ENCODE measurements at places on chromosomes 3 and 15.

DNA sequence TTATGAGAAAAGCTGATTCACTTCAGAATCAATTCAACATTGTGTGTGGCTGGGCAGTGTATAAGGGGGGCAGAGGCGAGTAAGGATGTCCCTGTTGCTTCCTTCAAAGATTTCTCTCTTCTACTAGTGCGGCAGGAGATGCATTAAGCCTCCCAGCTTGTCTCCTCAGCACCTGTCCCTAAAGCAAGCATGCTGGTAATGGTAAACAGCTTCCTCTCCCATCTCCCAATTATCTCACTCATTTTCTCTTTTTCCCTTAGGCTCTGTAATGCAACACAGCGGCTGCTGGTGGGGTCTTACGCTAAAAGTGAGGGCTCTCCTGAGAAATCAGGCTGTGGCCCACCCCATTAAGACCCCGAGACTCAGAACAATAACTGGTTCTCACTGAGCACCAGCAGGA, 306.4 kb upstream of the ROPN1 start:
- no peaks in the 10 kb centered on the region for H3K27me3 ChIP-seq
- H3K4me1 ChIP-seq, result no peaks in the 10 kb centered on the region
- DNase-seq, result no peak
- no peak overlapping the region for H3K27ac ChIP-seq
- no peaks in the 10 kb centered on the region for H3K36me3 ChIP-seq
- H3K4me3 ChIP-seq, result no peak overlapping the region

DNA sequence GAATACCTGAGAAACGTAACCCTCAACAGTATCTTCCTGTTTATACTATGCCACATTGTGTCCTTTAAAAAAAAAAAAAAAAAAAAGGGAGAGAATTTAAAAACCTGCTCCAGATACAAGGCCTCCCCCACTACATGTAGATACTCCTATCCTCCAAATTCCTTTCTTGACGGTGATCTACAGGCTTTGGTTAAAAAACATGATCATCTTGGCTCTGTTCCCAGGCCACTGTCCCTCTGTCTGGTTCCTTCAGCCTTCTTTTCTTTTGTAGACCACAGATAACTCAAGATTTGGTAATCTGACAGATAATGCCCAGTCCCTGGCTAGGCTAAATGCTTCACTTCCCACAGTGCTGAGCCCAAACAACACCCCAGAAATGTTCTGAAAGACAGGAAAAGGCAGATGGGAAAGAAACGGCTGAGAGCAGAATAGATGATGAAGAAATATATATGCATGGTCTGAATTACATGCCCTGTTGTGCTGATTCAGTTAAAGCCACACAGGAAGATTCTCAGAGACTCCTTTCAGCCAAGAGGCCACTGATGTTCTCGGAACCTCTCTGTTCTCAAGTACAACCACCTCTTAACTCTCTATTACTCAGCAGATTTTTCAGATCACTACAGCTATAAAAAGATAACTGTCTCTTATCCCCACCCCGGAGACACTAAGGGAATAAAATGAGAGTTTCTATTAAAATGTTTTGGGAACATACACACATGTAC, 48.3 kb downstream of the NPTN start:
- no peak for DNase-seq
- H3K4me1 ChIP-seq, result no peaks in the 10 kb centered on the region
- H3K27me3 ChIP-seq, result no peaks in the 10 kb centered on the region
- H3K27ac ChIP-seq, result no peak overlapping the region

DNA sequence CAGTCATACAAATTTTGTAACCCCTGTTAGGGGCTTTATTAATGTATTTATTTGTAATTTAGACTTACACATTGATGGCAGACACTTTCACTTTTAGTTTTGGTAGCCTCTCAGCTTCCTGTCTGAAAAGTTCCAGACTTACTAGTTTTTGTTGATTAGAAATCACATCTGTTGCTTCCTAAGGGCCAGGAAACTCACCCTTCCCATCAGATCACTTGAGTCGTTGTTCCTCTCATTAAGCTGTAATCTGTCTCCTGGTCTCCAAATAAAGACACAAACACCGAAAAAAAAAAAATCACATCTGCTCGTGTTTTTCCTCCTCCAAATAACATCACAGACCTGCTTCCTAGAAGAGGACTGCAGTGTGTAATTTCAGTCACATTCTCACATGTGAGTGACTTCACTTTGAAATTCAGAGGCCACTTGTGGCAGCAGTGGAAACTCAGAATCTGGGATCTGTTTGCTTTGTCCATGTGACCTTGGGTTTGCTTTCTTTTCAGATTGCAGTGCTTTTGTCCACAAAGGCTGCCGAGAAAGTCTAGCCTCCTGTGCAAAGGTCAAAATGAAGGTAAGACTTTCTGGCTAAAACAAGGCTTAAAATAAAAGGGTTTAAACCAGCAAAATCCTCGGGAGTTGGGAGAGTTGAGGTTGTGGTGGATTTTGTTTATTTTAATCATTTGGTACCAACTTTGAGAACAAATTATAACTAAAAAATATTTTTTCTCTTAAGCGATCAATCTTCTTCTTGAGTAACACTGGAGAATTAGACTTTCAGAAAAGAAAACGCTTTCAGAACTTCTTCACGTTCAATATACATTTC, 87.0 kb downstream of the KLHL25 start:
- H3K27me3 ChIP-seq, result no peaks in the 10 kb centered on the region
- peak overlapping the region; percentile 99 for H3K27ac ChIP-seq
- H3K4me3 ChIP-seq, result peak overlapping the region; percentile 87
- peaks cover 68% of the 10 kb centered on the region for H3K36me3 ChIP-seq
- peaks cover 84% of the 10 kb centered on the region for H3K4me1 ChIP-seq

DNA sequence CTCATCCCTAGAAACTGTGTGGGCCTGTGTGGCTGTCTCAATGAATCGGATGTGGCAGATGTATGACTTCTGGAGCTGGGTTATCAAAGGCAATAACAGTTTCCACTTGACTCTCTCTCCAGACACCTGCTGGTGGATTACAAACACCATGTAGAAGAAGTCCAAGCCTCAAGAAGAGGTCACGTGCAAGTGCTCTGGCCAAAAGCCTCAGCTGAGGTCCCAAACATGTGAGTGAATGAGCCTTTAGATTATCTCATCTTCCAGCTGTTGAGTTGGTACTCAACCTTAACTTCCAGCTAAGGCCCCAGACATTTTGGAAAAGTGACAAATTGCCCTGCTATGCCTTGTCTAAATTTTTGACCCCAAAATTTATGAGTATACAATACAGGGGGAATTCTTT, 42.7 kb upstream of the IL12A start:
- no peaks in the 10 kb centered on the region for H3K36me3 ChIP-seq
- DNase-seq, result no peak
- no peak overlapping the region for H3K27ac ChIP-seq
- H3K27me3 ChIP-seq, result peaks cover 20% of the 10 kb centered on the region
- no peaks in the 10 kb centered on the region for H3K4me1 ChIP-seq
- H3K4me3 ChIP-seq, result no peak overlapping the region

DNA sequence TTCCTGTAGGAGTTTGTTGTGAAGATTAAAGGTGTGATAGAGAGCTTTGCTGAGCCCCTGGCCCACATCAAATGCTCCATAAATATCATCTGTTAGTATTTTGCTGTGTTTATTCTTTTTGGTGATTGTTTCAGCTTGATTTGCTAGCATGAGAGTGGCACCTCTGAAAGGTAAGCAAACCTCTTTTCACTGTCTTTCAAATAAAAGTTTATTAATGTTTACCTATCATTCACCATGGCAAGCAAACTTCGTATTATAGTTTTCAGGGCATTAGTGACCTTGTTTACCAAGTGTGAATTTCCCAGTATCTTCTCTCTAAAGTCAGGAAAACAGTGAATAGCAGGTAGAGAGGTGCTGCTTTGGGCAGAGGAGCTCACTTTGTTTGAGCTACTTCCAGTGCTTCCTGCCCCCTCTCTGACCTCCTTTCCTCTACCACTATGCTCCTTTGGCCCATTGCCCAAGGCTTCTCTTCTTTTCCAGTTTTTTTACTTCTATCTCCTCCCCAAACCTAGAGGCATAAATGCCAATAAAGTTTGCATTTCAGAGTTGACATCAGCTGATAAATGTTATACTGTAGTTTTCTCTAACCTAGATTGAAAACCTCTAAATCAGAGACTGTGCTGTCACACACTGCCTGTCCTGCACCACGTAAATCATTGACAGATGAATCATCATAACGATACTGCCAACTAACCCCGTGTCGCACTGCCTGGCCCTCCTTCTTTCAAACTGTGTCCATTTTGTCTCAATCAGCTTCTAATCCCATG, 569.0 kb downstream of the TUSC7 start:
- H3K4me1 ChIP-seq, result no peaks in the 10 kb centered on the region
- no peak for DNase-seq
- no peak overlapping the region for H3K4me3 ChIP-seq
- H3K27me3 ChIP-seq, result no peaks in the 10 kb centered on the region
- H3K36me3 ChIP-seq, result no peaks in the 10 kb centered on the region
- no peak overlapping the region for H3K27ac ChIP-seq

DNA sequence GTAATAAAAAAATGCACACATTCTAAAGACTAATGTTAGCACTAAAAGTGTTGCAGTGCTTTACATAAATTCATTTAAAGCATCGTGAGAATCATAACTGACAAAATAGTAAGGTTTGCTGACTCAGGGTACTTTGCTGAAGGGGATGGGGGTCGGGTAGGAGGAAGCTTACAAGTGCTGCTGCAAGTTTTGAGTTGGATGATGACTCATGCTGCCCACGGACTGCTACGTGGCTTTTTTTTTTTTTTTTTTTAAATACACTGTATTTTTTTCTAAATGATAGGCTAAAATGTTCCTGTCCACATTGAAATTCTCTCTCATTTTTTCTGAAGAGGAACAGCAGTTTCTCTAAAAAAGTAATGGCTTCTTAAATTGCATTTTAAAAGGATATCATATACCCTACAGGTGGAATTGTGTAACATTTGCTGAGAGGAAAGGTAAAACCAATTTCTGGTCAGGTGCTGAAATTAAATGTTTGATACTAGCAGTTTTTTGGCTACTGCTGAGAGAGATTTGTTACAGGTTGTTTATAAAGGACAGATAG, 2.2 kb downstream of the MAPK6 start:
- H3K27ac ChIP-seq, result peak overlapping the region; percentile 64
- H3K36me3 ChIP-seq, result no peaks in the 10 kb centered on the region
- peaks cover 36% of the 10 kb centered on the region for H3K4me1 ChIP-seq
- DNase-seq, result peak; percentile 26
- H3K27me3 ChIP-seq, result no peaks in the 10 kb centered on the region
- H3K4me3 ChIP-seq, result peak overlapping the region; percentile 97

All from naive thymus-derived CD8-positive, alpha-beta T cell (primary cell).